ENCODE measurements at places on chromosomes 5 and 9.

- DNase-seq = no peak
Observed at GRCh38 chr9:131528886-131529505, 2.1 kb downstream of the UCK1 start.

DNA sequence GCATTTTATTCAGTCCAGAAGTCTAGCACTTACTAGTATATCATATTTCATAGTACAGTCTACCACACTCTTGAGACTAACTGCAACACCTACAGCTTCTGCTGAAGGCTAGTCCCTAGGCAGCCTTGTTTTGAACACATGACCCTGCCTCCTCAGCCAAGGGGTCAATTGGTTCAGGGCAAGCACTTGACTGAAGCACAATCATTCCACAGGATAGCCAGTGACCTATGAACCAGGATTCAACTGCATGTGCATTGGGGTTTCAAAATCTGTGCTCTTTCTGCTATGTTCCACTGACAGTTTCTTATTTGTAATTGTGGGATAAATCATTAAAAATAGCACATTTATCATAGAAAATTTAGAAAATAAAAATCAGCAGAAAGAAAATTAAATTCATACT, 186.8 kb downstream of the TMEM161B start:
- no peak for DNase-seq

DNA sequence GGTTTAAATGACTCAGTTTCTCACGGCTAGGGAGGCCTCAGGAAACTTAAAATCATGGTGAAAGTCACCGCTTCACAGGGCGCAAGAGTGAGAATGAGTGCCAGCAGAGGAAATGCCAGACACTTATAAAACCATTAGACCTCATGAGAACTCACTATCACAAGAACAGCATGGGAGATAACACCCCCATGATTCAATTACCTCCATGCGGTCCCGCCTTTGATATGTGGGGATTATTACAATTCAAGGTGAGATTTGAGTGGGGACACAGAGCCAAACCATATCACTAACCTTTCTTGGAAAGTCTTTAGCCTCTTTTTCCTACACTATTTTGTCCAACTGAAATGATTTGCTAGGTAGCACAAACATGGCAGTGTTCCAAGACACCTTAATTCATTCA, 533.9 kb upstream of the NUDT12 start:
- DNase-seq = no peak

GRCh38 chr9:70012569-70012968, 31.1 kb upstream of the MAMDC2 start:
- no peak for DNase-seq

GRCh38 chr9:109001275-109001676, 12.0 kb downstream of the CTNNAL1 start:
- peak; percentile 31 for DNase-seq

- DNase-seq = no peak
Observed at GRCh38 chr5:137833463-137833862, 34.2 kb upstream of the MYOT start.

DNA sequence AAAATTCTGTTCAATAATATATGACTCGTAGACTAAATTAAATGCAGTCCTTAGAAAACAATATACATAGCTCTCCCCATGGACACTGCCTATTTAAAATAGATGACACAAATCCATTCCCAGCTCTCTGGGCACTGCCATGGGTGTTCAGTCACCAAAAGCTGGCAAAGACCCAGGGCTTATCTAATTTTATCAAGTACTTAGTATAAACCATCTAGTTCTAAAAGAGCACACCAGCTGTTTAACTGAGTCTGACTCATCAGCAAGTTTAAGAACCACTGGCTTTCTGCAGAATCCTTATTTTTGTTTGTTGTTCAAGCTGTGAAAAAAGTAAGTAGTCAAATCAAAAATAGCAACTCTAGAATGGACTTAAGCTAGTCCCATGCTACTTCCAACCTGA, 107.6 kb downstream of the PLPP1 start:
- DNase-seq = no peak

- no peak for DNase-seq
Observed at GRCh38 chr9:4119778-4120554, 179.9 kb downstream of the GLIS3 start.

DNA sequence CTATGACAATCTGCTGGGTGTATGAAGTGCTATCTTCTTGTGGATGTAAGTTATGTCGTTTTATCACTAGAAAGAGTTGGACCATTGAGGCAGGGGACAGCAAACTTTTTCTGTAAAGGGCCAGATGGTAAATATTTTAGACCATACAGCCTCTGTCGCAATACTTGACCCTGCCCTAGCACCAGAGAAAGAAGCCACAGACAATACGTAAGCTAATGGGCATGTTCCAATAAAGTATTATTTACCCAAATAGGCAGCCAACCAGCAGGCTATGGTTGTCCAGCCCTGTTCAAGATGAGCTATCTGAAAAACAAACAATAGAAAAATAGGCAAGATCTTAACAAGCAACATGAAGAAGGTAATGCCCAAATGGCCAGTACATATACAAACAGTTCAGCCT, 36.4 kb downstream of the MTX3 start:
- DNase-seq = no peak

DNA sequence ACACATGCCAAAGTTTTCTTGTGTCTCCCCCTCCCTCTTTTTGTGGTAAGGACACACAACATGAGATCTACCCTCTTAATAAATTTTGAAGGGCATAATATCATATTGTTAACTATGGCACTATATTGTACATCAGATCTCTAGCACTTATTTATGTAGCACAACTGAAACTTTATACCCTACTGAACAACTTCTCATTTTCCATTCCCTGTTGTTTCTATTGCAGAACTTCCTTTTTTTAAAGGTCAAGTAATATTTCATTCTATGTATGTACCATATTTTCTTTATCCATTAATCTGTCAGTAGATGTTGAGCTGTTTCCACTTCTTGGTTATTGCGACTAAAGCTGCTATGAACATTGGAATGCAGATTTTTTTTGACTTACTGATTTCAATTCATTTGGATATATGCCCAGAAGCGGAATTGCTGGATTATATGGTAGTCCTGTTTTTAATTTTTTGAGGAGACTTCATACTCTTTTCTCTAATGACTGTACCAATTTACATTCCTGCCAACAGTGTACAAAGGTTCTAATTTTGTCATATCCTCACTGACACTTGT, 305.3 kb downstream of the PRR16 start:
- DNase-seq = no peak

DNA sequence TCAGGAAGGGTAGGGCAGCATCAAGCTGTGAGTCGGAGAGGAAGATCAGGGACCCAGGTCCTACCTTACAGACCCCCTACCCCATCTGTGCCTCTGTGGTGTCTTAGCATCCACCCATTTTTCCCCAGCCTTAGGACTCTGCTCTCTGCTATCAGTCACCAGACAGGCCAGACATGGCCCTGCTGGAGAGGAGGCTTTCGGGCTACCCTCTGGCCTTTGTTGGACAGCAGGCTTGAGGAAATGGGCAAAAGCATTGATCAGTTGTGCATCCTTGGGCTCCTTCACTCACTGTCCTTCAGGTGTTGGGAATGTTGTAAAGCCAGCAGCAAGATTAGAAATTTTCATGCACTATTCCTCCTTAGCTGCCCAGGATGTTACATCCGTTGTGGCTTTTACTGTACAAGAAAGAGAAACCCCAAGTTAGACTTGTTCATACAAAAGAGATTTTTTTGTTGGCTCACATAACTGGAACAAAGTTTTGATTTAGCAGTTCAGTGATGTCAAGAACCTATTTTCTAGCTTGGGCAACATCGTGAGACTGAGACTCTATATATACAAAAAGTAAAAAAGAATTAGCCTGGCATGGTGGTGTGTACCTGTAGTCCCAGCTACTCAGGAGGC, 17.4 kb upstream of the TNFAIP8 start:
- DNase-seq = no peak

DNA sequence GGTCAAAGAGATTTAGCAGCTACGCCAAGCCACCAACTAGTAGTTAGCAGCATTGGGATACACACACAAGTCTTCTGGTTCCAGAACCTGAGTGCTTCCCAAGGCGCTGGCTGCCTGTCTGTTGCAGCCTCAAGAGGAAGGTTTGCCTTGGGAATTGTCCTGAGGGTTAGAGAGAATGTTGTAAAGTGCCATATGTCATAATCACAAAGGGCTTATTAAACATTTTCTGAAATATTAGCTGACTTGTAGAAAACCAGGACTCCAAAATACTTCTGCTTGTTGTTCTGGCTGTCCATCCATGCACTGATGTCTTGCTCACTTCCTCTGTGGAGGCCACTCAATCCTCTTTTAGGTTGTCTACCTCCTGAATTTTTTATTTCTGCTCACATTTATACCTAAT, 46.3 kb downstream of the SLC36A1 start:
- no peak for DNase-seq

GRCh38 chr9:2000314-2000713, 14.8 kb upstream of the SMARCA2 start:
- no peak for DNase-seq

DNA sequence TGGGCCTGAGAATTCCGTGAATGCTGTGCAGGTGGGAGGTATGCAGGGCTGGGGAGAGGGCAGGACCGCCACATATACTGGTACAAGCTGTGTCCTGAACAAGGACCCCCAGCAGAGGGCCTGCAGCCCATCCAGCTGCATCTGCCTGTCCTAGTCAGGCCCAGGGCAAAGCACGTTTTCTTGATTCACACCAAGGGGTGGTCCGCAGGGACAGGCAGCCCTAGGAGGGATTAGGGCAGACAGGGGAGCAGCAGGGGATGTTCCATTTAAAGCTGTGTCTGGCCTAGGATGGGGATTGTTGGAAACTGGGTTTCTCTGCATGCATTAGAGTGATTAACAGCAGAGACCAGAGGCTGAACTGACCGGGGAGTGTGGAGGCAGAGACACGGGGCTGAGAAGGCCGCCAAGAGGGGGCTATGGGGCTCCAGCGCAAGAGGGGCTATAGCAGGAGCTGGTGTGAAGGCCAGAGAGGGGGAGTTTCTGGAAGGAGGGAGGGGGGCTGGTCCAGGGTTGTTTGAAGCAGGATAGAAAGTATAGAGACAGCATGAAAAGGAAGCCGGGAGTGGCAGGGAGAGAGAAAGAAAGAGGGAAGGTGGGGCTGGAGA, 2.7 kb downstream of the GRM6 start:
- DNase-seq = no peak

GRCh38 chr5:93022796-93023447, 558.1 kb downstream of the NR2F1-AS1 start:
- DNase-seq = no peak

Data from kidney capillary endothelial cell (primary cell).